ENCODE measurements at places on chromosomes 16 and 17. TPM values are rescaled to one million over a fixed set of nuclear protein-coding genes. Genes with fewer than 3 reads are reported as not detected.

Gene MT2A
- 238 TPM for total RNA-seq

Gene GRAP
- total RNA-seq, result 0.58 TPM

Gene CHST5
- total RNA-seq, result not detected

Gene LRRC37B
- 3.6 TPM for total RNA-seq

Gene SCGB1C2
- total RNA-seq, result not detected

Gene KIF2B
- total RNA-seq, result not detected

Gene SERPINF2
- 0.19 TPM for total RNA-seq

Gene CTDNEP1
- total RNA-seq, result 19.9 TPM

Gene IL21R
- 0.28 TPM for total RNA-seq

Gene FOXL1
- total RNA-seq, result 30.2 TPM

Gene ZBTB4
- total RNA-seq, result 21.4 TPM

Gene TERB1
- 0.56 TPM for total RNA-seq

Gene BAIAP3
- 0.38 TPM for total RNA-seq

Measured in regular cardiac myocyte (primary cell).